GM23248 (cell line): ENCODE measurements at places on chromosomes 4 and X. TPM values are rescaled to one million over a fixed set of nuclear protein-coding genes. Genes with fewer than 3 reads are reported as not detected.

UNC5C gene
- total RNA-seq = not detected in 2 replicates

SPIN2A gene
- not detected in 2 replicates for total RNA-seq

SCRG1 gene
- total RNA-seq = under 0.01 TPM in 1 of 2 replicates, not detected in the other

FGG gene
- not detected in 2 replicates for total RNA-seq

ANXA10 gene
- 0.22 TPM in 1 of 2 replicates, not detected in the other for total RNA-seq

MAGEA11 gene
- total RNA-seq = not detected in 2 replicates

SLC16A2 gene
- total RNA-seq = 53.0 and 55.3 TPM in 2 replicates

MAGEA9B gene
- total RNA-seq = not detected in 2 replicates

XAGE1A gene
- total RNA-seq = not detected in 2 replicates

ADH7 gene
- not detected in 2 replicates for total RNA-seq

DCLK2 gene
- 1.9 and 2.9 TPM in 2 replicates for total RNA-seq

NAP1L3 gene
- 11.0 and 13.0 TPM in 2 replicates for total RNA-seq

DACH2 gene
- total RNA-seq = not detected in 2 replicates

SLC4A4 gene
- total RNA-seq = 8.1 and 11.5 TPM in 2 replicates

CDX4 gene
- total RNA-seq = not detected in 2 replicates

NPY5R gene
- not detected in 2 replicates for total RNA-seq

RAB33B gene
- 13.2 and 15.2 TPM in 2 replicates for total RNA-seq

SPACA5 gene
- total RNA-seq = not detected in 2 replicates

FGF5 gene
- total RNA-seq = 13.4 and 15.5 TPM in 2 replicates

F11 gene
- total RNA-seq = not detected in 2 replicates

MGAT4D gene
- total RNA-seq = not detected in 2 replicates

SERTM2 gene
- not detected in 2 replicates for total RNA-seq

TLR1 gene
- total RNA-seq = not detected in 2 replicates

ZBED1 gene
- total RNA-seq = 30.4 and 31.1 TPM in 2 replicates

RRH gene
- total RNA-seq = 0.13 TPM in 1 of 2 replicates, not detected in the other

CENPVL3 gene
- not detected in 2 replicates for total RNA-seq

MBTPS2 gene
- total RNA-seq = 9.2 and 11.7 TPM in 2 replicates

PLXNB3 gene
- total RNA-seq = 12.5 and 13.5 TPM in 2 replicates

TLR3 gene
- 0.38 and 0.54 TPM in 2 replicates for total RNA-seq

GAGE13 gene
- total RNA-seq = not detected in 2 replicates

ZFX gene
- total RNA-seq = 24.1 and 26.7 TPM in 2 replicates

BMX gene
- total RNA-seq = not detected in 2 replicates

CNGA1 gene
- not detected in 2 replicates for total RNA-seq

GATA1 gene
- total RNA-seq = not detected in 2 replicates
